ENCODE measurements at places on chromosomes 16 and 17.

DNA sequence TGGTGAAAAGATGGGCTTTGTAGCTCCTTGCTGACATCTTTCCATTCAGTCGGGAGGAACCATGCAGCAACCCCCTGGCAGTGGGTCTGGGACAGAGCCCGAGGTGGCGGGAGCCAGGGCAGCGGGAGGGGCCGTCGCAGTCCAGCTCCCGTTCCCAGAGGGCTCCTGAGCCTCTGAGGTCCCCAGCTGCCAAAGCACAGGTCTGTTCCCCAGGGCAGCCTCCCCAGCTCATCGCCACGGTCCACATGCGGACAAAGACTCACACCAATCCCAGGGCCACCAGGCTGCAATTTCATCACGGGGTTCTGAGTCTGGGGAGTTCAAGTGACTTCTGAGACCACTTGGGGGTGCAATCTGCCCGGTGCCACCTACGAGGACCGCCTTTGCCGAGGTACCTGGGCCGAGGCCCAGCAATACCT lies 196.0 kb downstream of the RBFOX3 start:
- no peak for DNase-seq

GRCh38 chr17:6775871-6776405 lies at the start of gene FBXO39:
TSS of gene FBXO39 (plus strand) at chr17:6776215. CDS start at chr17:6779869, 3,654 bp downstream.
- DNase-seq, result no peak

GRCh38 chr16:66254106-66254505 lies 112.4 kb upstream of the CDH5 start:
- DNase-seq, result no peak

GRCh38 chr17:59811209-59811608 lies 81.5 kb downstream of the TUBD1 start:
- DNase-seq, result no peak

DNA sequence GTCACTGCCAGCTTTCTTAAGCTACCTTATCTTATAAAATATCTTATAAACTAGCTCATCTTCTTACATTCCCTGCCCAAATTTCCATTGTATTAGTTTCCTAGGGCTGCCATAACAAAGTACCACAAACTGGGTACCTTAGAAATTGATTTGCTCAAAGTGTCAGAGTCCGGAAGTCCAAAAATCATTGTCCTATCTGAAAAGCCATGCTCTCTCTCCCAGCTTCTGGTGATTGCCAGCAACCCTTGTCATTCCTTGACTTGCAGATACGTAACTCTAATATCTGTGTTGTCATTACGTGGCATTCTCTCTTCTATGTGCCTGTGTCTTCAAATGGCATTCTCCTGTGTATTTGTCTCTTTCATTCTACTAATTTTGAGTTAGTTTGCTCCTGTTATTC lies 2.3 kb upstream of the ABCA10 start:
- no peak for DNase-seq

- DNase-seq, result no peak
Measured at GRCh38 chr17:4407216-4407615, 26.5 kb upstream of the SPNS3 start.

DNA sequence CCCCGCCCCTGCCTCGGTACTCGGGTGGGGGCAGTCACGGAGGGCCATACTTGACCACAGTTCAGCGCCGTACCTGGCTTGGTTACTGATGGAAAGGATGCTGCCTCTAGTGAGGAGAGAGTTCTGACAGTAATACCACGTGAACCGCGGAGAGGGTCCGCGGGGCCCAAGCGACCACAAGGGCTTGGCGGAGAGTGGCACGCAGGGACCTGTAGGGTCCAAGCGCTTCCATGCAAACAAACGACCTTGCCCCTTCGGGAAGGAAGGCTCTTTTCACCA lies 9.2 kb downstream of the KDM6B start:
- DNase-seq, result peak; percentile 76

- peak; percentile 21 for DNase-seq
Measured at GRCh38 chr17:17236295-17237025, 508 bp downstream of the FLCN start.

GRCh38 chr16:19269098-19269497 lies 16.4 kb upstream of the CLEC19A start:
- DNase-seq, result no peak

DNA sequence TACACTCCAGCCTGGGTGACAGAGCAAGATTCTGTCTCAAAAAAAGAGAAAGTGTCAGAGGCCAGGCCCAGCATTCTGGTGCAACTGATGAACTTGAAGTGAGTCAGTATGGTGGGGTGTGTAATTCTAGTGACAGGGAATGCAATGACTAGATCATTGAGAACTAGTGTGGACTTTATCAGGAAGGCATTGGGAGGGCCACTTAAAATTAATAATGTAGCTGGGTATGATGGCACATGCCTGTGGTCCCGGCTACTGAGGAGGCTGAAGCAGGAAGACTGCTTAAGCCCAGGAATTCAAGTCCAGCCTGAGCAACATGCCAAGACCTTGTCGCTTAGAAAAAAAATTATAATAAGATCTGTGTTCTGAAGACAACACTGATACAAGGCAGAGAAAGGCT lies 90.8 kb downstream of the STX8 start:
- no peak for DNase-seq

- DNase-seq, result no peak
Measured at GRCh38 chr16:56357765-56358322, 67.5 kb downstream of the AMFR start.

DNA sequence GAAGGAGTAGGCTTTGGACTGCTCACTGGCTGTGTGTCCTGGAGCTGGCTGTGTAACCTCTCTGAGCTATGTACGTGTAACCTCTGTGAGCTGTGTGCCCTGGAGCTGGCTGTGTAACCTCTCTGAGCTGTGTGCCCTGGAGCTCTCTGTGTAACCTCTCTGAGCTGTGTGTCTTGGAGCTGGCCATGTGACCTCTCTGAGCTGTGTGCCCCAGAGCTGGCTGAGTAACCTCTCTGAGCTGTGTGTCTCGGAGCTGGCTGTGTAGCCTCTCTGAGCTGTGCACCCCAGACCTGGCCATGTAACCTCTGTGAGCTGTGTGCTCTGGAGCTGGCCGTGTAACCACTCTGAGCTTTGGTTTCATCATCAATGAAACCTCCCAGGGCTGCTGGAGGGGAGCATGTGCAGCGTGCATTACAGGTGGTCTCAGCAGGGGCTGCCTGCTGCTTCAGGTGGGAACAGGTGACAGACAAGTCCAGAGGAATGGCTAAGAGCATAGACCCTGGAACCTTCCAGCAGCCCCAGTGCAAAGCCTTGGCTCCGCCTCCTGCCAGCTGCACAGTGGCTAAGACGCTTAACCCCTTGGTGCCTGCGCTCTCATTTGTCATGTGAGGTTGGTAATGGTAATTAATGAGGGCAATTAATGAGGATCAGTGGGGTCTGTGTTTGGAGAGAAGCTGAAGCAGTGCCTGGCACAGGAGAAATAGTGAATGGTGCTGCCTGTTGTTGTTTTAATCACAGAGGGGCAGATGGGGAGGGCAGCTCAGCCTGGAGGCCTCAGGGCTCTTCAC lies 86.7 kb downstream of the KATNIP start:
- no peak for DNase-seq

- no peak for DNase-seq
Measured at GRCh38 chr17:47611372-47612350, 38.1 kb upstream of the KPNB1 start.

GRCh38 chr17:4341616-4341977 lies 24.9 kb downstream of the UBE2G1 start:
- no peak for DNase-seq

GRCh38 chr17:79629548-79630049 lies 18.7 kb upstream of the RBFOX3 start:
- no peak for DNase-seq

Data from stimulated activated naive CD4-positive, alpha-beta T cell (primary cell).